NCI-H2081 treated with DMSO at 0.1 percent for 48 hours (cell line): ENCODE measurements at places on chromosomes 3 and 15.

- no peak for DNase-seq
Measured at GRCh38 chr3:50657407-50657806, 17.3 kb upstream of the DOCK3 start.

DNA sequence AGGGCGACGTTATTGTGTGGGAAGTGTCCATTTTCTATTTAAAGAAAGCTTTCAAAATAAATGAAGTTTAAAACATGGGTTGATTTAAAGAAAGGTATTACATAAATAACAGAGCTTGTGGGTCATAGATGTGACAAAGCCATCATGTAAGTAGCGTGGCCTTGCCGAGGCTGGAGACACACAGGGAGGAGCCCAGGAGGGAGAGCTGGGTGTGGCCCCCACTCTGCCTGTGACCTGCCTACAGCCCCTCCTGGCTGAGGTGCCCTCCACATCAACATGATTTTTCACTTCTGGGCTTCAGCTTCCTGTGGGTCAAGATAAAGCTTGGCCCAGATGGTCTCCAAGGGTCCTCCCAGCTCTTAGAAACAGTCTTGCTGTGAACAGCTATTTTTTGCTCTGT, 12.5 kb upstream of the MGLL start:
- DNase-seq = no peak

DNA sequence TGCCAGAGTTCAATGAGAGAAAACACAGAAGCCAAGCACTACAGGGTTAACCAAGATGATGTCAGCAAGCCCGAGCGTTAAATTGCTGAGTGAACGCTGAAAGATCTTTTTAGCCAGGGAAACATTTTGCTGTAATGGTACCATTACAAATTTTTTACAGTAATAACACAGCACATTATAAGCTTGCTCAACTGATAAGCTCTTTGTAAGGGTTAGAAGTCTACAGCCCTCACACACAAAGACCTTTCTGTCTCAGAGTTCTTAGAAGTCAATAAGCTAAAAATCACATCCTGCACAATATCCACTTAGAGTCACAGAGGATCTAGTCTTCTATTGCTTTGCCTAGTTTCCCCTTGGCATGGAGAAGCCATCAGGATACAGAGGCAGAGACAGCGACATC, 29.9 kb downstream of the CHSY1 start:
- DNase-seq = no peak

DNA sequence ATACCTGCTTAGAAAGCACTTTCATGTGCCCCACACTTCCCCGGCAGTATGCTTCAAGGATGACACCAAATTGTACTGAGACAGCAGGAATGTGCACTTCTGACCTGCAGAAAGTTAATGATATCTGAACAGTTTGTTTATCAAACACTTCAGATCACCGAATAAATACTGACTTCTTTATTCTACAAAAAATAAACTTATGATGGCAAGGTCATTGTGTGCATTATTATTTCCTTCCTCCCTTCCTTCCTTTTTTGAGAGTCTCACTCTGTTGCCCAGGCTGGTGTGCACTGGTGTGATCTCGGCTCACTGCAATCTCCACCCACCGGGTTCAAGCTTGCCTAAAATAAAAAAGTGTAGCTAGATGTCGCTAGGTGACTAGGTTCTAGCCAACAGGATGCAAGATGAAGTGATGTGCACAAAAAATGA, 80.3 kb downstream of the FAIM start:
- DNase-seq = no peak

GRCh38 chr15:51386486-51386885, 45.0 kb downstream of the GLDN start:
- DNase-seq = no peak

DNA sequence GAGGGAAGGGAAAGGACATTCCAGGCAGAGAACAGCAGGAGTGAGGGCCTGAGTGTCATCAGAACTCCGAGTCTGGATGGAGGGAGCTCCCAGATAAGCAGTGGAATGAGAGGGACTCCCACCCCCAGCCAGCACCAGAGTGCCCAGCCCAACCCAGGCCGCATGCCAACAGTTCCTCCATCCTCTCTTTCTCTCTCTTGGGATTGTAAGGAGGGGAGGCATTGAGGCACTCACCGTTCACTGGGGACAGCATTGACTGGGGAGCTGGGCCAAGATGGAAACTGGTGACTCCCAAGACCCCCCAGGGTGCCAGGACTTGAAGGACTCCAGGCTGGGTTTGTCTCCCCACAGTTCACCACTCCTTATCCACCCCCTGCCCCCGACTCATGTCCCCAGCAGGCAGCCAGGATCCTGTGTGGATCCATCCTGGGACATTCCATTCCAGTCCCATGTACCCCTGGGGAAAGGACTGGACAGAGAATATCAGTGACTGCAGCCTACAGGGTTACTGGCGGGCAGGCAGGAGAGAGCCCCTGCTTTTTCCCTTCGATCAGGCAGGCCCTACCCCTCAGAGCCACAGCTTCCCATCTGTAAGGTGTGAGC, 15.7 kb downstream of the PTH1R start:
- DNase-seq = no peak

- DNase-seq = peak; percentile 12
Measured at GRCh38 chr3:40505599-40506462, at the start of gene ZNF620. ZNF620 (plus strand) TSS chr3:40506039; CDS start chr3:40506353, 314 bp downstream.

GRCh38 chr3:15933439-15934139, 135.8 kb upstream of the ANKRD28 start:
- no peak for DNase-seq

DNA sequence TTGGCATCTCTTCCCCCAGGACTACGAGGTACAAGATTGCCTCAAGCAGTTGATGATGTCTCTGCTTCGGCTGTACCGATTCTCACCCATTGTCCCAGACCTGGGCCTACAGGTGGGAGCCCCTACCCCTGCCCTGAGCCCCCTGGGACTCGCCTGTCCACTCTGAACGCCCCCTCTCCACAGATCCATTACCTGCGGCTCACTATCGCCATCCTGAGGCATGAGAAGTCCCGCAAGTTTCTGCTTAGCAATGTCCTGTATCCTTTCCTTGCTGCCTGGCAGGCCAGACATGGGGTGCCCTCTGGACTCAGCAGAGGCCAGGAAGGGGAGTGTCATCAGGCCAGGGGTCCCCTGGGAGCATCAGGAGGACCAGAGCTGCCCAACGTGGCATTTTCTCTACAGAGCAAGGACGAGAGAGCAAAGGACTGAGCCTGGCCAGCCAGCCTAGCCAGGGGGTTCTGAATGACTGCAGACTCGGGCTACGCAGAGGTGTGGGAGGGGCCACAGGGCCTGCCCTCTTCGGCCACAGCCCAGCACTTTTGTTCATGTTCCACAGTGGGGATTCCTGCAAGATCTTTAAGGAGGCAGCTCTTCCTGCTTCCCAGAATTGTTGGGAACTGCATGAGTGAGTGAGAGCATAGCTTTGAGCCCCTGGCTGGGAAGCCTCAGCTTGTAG, 11.2 kb downstream of the RNF123 start:
- no peak for DNase-seq

DNA sequence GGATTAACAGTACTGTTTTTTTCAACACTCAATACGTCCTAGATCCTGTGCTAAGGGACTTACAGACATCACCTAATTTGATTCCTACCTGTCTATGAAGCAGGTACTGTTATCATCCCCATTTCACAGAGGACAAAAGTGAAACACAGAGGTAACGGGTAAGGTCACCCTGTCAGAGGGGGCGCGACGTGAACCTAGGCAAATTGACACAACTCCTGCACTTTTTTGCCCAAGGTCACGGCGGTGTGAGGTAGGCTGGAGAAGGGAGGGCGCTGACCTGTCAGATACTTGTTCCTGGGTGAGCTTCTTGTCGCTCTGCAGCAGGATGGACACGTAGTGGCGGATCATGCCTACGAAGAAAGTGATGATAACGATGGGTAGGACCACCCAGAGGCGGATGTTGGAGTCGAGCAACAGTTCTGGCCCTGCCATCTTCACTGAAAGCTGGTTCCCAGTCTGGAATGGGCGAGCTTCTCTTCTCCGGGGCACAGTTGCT, 363 bp downstream of the EMC3 start:
- no peak for DNase-seq

GRCh38 chr3:13207578-13207922, 134.3 kb upstream of the IQSEC1 start:
- DNase-seq = no peak

GRCh38 chr15:32671339-32672325, 30.1 kb downstream of the SCG5 start:
- DNase-seq = no peak

GRCh38 chr15:63474810-63475316, 29.5 kb upstream of the USP3 start:
- no peak for DNase-seq

GRCh38 chr3:127255516-127255915, 32.3 kb downstream of the PRR20G start:
- no peak for DNase-seq

DNA sequence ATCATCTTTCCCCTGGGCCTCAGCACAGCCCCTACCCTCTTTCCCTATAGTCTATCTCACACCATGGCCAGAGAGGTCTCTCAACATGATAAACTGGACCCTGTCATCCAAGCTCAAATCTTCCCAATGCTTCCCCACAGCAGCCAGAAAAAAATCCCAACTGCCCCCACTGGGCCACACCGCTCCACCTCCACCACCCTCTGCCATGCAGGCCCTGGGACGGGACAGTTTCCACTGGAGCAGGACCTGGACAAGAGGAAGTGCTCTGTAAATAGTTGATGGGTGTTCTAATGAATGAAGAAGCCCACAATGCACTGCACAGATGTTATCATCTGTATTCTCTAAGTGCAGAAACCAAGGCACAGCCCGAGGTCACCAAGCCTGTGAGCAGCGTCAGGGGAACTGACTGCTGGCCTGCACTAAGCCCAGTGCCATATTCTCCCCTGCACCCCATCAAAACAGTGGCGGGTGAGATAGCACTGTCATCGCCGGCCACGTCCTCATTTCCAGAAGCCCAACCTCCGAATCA, 161.1 kb downstream of the NUP210 start:
- no peak for DNase-seq

- DNase-seq = no peak
Measured at GRCh38 chr15:93195109-93195508, 106.1 kb upstream of the RGMA start.

GRCh38 chr3:9153904-9154619, 95.4 kb downstream of the SRGAP3 start:
- no peak for DNase-seq

DNA sequence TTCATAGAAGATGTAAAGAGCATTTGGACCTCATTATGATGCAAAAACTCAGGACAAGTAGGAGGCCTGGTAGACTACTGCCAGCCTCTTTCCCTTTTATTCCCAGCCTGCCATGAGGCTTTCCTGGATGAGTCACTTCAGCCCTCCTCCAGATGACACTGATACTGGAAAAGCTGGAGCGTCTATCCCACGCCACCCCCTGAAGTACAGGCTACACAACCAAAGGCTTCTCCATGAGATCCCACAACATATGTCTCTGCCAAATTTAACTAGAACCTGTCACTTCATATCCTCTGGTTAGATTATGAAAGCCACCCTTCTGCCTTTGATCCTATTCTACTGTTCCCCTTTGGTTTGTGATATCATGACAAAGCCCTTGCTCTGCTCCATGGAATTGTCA, 56.1 kb upstream of the CPNE4 start:
- DNase-seq = no peak

GRCh38 chr15:32733281-32733680, 15.5 kb downstream of the GREM1 start:
- no peak for DNase-seq

DNA sequence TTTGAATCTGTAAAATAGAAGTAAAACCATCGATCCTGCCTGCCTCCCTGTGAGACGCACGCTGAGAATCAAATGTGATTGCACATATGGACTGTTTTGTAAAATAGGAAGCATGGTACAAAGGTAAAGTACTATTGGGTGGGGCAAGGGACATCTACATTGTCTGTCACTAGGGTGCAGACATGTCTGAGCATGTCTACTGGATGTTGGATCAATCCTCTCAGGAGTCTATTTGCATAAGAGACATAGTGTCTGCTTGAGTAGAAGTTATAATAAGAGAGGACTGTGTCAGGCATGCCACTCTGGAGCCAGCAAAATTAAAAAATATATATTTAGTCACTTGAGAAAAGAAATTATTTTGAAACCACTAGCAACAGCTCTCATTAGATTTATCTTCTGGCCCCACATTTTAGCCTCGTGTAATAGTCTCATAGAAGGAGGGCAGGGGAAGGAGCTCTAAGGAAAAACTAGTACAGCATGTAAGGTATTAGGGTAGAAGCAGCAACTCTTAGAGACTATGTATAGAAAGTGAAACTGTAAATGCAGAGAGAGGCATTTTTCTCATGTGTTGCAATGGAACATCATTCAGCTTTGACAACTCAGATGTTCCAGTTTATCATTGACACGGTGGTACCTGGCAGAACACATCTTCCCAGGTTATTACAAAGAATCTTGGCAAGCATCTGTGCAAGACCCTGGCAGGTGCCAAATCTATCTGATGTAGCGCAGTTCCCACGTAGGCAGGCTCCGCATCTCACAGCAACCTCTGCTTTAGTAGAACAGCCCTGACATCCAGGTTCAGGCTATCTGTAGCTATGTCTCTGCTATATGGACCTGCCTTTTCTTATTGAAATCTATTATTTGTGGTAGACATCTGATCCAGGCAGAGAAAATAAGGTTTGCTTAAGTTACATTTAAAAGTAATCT, 85.2 kb upstream of the CHL1 start:
- DNase-seq = no peak

DNA sequence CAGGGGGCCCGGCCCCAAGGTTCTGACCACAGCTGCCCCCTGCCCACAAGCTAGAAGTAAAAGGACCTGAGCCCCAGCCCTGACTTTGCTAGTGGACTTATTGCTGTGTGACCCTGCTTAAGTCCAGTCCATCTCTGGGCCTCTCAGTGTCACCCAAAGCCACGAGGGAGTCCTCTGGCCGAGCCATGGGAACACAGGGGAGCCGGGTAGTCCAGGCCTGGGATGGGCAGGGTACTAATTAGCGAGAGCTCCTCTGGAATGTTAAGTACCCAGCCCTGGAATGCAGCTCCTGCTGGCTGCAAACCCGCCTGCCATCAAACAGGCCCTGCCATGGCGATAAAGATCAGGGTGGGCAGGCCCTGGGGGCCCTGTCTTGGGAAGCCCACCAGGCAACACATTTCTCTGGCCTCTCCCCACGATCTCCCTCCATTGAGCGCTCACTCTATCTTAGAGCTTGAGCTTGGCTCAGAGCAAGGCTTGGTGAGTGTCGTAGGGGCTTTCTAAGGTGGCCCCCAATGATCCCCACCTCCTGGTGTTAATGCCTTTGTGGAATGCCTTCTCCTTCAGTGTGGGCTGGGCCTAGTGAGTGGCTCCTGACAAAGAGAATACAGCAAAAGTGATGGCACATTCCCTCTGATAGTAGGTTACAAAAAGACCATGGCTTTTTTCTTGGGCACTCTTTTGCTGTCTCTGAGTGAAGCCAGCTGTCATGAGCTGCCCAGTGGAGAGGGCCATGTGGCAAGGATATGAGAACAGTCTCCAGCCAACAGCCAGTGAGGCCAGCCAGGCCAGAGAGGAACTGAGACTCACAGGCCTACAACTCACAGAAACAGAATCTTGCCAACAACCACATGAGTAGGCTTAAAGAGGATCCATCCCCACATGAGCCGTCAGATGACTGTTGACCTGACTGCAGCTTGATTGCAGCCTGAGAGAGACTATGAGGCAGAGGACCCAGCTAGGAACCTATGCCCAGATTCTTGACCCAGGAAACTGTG, 133.1 kb downstream of the SMAD6 start:
- no peak for DNase-seq

GRCh38 chr15:57251941-57252340, 124.4 kb upstream of the CGNL1 start:
- no peak for DNase-seq
